ENCODE measurements at places on chromosomes 5 and 9.

GRCh38 chr9:83623679-83624076 lies 735 bp downstream of the IDNK start:
- DNase-seq = no peak

- no peak for DNase-seq
These were observed 242.3 kb upstream of the NREP start for GRCh38 chr5:111999286-111999685.

DNA sequence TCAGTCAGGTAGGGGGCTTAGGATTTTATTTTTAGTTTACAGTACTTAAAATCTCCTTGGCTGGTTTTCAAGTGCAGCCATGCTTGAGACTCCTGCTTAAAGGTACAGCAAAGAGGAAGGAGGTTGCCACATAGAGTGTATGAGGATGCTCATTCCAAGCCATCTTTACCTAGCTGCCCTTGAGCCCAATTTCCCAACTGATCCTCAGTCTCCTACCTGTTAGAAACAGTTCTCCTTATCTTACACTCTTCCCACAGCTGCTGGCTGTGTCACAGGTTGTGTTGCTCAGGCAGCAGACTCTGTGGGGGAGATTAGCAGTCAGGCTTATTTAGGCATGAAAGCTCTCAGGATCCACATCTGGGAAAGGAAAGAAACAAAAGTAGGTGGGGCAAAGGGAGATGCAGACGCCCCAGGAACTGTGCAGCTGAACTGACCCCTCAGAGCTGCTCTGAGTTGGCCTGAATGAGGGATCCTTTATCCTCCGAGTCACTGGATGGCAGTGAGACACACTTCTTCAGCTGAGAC lies 95.1 kb downstream of the NMUR2 start:
- DNase-seq = no peak

GRCh38 chr5:38208782-38209378 lies 49.5 kb upstream of the EGFLAM start:
- no peak for DNase-seq

- DNase-seq = no peak
These were observed 50.5 kb upstream of the RNU6ATAC start for GRCh38 chr9:134214766-134215419.

DNA sequence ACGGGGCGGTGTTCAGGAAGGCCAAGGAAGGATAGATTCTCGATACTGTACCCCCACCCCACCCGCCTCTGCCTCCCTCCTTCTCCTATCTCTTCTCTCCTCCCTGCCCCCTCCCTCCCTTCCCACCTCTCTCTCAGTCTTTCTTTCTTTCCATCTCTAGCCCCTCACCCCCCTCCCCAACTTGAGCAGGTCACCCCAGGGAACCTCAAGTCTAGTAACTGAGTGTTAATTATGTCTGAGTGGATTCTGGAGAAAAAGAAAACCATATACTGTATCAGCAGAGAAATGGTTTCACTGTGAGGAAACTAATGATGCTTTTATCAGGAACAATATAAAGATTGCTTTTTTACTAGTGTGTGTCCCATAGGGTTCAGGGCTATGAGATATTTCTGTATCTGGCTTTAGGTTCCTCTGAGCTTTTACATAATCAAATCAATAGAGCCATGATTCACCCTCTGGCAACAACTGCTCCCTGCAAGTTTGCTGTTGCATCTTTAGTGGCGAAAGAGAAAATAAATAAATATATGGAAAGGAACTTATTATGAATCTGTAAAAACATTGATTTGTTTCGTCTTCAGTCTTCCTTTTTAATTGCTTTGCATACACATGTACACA lies 639.7 kb downstream of the CCDC171 start:
- DNase-seq = no peak

GRCh38 chr9:87673446-87674120 lies 52.3 kb upstream of the CTSL start:
- no peak for DNase-seq

DNA sequence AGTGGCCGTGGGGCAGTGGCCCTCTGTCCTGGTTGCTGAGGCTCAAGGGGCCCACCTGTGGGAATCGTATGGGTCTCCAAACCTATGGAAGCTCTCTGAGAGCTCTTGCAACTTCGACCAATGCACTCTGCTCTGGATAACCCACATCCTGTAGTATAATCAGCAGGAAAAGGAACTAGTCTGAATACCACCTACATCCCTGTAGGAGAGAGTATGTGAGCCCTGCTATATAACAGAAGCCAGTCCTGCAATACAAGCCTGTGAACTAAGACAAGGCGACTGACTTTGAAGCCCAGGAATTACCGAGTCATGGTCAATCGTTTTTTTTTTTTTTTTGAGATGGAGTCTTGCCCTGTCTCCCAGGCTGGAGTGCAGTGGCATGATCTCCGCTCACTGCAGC lies 29.8 kb upstream of the BICD2 start:
- no peak for DNase-seq

- peak; percentile 22 for DNase-seq
These were observed 64.6 kb downstream of the SH3TC2 start for GRCh38 chr5:148998174-148998797.

DNA sequence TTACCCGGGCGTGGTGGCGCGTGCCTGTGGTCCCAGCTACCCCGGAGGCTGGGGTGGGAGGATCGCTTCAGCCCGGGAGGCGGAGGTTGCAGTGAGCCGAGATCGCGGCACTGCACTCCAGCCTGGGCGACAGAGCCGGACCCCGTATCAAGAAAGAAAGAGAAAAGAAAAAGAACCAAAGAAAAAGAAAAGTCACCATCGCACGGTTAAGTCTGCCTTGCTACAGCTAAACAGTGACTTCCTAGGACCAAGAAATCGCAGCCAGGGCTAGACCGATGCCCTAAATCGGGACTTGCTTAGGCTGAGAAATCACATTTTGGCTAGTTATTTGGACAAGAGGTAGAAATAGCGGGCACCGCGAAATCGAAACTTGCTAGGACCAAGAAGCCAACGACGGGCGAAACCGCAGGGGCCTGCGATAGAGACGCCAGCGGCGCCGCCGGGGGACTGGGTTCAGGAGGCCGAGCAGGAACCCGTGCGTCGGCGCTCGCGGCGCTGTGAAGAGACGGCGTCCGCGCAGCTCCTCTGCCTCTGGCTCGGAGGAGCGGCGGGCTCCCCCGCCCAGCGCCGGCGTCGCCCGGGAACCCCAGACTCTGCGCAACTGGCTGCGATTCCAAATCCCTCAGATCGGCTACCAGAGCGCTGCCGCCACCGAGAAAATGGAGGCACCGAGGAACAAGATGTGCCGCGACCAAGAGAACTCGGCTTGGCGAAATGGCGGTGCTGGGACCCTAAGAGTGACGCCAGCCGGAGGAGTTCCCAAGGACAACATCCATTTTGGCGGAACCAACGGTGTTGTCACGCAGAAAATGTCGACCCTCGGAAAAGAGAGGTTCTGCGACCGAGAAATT lies 26.1 kb upstream of the ANXA2R start:
- DNase-seq = peak; percentile 71

DNA sequence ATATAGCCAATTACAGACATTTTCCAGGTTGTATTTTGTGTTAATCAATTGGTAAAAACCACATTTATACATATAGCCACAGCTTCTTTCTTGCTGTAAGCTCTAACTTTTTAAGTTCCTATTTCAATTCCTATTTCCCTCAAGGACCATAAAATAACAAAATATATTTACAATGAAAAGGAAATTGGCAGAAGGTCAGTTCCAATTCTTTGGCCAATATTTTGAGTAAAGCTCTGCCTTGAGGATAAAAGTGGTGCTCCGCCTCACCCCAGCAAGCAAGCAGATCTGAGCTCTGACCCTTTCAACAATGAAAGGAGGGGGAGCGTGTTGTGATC lies 203.4 kb upstream of the RASEF start:
- DNase-seq = no peak

GRCh38 chr9:4986783-4987182 lies 1.7 kb downstream of the JAK2 start:
- no peak for DNase-seq

- no peak for DNase-seq
These were observed 64.8 kb downstream of the ZCCHC7 start for GRCh38 chr9:37184905-37185867.

DNA sequence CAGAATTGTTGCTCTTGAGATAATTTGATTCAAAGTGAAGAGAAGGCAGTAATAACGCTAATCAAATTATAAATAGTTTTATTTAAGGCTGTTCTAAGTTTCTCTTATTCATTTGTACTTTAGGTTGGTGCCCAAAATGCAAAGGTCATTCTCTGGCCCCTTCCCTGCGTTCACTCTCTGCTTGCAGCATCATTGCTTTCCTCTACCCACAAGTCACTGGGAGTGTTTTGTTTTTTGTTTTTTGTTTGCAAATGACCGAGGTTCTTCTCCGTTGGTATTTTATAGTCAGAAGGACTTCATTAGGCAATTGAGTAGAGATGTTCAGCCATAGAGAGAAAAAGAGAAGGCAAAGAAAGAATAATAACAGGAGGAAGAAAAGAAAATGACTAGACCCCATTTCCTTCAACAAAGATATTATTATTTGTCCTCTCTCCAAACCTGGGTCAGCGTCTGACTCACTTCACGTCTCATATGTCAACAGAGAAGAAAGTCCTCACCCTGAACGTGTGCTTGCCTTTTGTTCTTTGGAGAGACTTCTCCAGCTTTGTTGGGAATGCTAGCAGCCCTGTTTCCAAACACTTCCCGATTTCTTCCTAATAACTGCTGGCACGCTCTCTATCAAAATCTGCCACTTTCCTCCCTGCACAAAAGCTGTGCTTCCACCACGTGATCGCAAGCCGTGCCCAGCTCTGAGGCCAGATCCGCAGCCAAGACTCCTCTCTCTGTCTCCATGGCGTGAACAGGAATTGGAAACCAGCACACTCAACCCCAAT lies 119.8 kb downstream of the EBF1 start:
- no peak for DNase-seq

- DNase-seq = no peak
These were observed 93.3 kb downstream of the KIAA0825 start for GRCh38 chr5:94524841-94525697.

DNA sequence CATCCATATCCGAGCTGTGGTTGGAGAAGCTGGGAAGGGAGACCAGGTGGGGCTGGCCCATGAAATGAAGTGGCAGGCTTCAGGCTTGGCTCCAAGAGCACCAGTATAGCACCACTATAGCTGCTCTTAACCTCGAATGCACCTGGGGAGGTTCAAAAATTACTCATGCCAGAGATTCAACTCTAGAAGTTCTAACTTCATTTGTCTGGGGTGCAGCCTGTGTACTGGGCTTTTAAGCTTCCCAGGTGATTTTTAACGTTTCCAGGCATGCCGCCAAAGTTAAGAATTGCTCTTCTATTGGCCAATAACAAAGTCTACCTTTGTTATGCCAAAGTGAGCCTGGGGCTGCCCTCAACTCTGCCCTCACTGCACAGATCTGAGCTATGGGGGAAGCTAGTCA lies 458 bp downstream of the PRSS3 start:
- no peak for DNase-seq

DNA sequence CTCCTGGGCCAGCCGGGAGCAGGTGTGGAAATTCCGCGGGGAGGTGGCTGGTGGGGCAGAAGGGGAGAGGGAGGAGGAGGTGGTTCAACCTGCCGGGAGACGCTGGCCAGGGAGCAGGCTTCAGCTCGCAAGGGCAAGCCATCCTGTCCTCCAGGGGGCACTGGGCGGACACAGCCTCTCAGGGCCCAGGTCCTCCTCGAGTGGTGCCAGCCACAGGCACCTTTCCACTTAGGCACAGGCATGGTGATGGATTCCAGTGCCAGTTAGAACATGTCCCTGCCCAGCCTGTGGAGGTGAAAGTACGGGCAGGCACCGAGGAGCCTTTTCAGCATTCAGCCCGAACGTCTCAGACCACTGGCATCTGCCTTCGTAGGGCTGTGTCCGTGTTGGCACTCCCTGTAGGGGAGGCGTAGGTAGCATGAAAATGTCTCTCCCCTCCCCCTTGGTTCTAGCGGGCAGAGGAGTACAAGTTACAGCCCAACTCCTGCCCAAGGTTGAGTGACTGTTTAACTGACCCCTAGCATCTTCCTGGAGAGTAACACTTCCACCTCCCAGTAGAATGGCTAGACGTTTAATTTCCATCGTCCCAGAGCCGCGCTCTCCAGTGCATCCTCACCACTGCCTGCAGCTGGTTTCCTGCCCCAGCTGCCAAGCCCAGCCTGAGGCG lies 48.9 kb downstream of the DAB2IP start:
- no peak for DNase-seq

GRCh38 chr9:83468821-83469220 lies 69.4 kb downstream of the FRMD3 start:
- DNase-seq = no peak

GRCh38 chr5:82816926-82817325 lies 260.3 kb downstream of the TMEM167A start:
- no peak for DNase-seq

DNA sequence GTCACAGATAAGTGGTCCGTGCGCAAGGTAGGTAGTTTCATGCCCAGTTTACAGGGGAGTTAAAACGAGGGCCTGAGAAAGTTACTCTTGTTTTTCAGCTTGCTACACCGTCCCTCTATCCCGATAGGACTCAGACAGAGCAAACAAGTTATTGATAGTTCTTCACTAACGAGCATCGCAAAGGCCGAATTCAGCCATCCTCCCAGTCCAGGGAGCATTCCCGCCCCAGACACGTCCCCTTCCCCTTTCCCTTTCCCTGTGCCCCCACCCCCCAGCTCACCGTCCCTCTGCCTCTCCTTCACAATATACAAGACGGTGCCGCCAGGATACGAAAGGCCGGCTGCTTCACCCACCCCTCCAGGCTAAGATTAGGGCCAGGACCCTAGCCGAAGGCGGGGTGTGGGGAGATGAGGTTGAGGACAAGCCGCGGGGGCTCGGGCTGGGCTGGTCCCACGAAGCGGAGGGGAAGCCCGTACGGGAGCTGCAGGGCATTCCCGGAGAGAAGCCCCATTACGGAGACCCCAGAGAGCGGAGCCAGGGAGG lies 599 bp downstream of the KIAA1191 start:
- DNase-seq = peak; percentile 32

DNA sequence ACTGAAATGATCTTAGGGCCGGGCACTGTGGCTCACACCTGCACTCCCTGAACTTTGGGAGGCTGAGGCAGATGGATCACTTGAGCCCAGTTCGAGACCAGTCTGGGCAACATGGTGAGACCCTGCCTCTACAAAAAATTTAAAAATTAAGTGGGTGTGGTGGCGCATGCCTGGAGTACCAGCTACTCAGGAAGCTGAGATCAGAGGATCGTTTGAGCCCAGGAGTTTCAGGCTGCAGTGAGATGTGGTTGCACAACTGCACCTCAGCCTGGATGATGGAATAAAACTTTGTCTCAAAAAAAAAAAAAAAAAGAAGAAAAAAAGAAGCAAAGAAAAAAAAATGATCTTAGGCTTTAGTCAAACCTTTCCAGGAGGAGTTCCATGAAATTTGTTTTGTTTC lies 41.8 kb downstream of the MEF2C start:
- no peak for DNase-seq

DNA sequence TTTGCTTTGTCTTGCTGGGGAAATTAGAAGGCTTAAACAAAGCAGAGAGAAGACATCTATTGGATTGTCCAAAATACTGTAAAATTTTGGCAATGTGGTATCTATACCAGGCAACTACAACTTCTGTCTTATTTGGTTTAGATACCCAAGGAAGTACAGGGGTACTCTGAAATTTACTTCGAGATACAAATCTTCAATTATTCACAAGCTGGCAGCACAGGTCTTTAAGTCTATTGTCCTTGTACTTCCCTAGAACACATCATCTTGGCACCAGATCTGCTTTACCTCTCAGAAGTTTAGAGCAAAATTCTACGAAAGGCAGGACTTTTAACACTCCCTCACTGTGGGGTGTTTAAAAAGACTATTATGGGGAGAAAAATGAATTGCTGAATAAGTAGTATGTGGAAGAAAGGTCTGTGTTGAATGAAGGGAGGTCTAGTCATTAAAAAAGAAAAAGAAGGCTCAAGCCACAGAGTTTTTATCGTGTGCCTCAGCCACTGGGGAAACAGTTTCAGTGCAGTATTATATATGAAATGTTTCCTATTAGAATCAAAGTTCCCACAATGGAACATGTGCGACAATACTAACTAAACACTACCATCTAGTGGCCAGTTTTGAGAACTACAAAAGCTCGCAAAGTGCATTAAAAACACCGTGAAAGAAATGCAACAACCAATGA lies 93.7 kb downstream of the PDE4D start:
- DNase-seq = no peak
